Activated CD4-positive, alpha-beta T cell treated with anti-CD3 and anti-CD28 coated beads for 1 hour (primary cell): ENCODE measurements at places on chromosomes 12 and 14.

DNA sequence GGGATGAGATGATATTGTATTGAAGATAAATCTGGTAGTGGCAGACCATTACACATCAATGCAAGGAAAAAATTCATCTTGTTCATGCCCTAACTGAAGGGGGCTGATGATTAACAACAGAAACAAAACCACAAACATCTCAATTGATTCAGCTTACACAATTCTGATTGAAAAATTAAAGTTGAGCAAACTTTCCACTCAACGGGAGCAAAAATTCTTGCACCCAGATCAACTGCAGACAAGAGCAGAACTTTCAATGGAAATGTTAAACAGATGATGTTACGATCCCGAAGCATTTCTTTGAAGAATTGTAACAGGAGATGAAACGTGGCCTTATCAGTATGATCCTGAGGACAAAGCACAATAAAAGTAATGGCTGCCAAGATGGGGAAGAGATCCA lies 172.4 kb upstream of the SOX5 start:
- no peak for DNase-seq

DNA sequence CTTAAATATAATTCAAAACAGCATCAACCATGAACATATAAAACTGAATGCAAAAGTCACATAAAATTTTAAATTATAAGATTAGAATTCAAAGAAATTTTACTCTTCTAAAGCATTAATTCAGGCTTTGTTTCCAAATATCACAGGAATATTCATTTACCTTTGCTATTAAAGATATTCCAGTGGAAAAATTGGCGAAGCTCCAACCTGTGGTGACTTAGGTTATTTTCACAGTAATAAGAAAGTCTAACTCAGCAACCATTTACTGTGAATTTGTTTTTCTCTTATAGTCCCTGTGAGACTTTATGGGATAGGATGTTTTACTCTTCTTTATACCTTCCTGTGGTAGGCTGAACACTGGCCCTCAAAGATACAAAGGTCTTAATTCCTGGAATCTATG lies 3.2 kb downstream of the WDR89 start:
- DNase-seq: no peak

GRCh38 chr14:35159742-35160409 lies 37.5 kb downstream of the PRORP start:
- no peak for DNase-seq

DNA sequence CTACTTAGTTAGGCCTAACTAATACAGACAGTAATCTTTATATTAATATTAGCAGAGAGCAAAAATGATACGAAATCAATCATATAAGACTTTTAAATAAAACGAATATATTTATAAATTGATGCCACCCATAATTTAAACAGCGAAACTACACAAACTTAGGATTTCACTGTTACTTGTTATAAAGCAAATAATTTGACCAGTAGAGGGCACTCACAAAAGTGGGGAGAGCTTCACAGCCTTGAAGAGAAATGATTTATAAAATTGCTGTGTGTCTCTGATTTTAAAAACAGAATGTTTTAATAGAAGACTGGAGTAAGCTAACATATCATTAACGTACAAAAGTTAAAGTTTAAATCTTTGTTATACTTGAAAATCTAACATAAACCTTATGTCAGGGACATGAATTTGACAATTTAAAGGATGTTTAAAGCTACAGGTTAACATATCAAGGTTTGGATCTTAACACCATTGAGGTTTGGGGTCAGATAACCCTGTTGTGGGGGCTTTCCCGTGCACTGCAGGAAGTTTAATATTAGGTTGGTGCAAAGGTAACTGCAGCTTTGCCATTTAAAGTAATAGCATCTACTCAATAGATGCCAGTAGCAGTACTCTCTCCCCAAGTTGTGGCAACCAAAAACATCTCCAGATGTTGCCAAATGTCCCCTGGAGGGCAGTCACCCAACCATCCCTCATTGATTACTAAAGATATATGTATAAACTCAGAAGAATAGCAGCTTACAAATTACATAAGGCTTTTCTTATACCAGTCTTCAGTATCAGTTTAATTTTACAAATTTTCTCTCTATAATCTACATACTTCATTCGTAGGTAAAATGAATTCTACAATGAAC lies 9.3 kb downstream of the KRAS start:
- no peak for DNase-seq

- no peak for DNase-seq
Observed at GRCh38 chr12:109741970-109742703, 28.5 kb downstream of the FAM222A start.

- no peak for DNase-seq
Observed at GRCh38 chr12:117994551-117995438, 21.7 kb upstream of the RFC5 start.

DNA sequence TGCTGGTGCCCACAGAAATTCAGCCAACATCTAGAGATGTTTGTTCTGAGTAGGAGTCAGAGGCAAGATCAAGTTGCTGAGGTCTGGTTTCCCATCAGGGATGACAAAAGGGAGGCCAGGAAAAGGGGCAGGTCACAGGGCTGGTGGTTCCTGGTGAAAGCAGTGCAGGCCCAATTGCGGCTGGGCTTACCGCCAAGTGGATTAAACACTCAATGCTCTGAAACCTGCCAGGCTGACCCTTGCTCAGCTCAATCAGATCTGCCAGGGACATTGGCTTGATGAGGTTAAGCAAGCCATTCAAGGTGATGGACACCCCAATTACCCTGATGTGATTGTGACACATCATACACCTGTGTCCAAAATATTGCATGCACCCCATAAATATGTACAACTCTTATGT lies 5.5 kb upstream of the OAS1 start:
- DNase-seq: no peak

- no peak for DNase-seq
Observed at GRCh38 chr12:124687174-124687902, 119.9 kb upstream of the NCOR2 start.

DNA sequence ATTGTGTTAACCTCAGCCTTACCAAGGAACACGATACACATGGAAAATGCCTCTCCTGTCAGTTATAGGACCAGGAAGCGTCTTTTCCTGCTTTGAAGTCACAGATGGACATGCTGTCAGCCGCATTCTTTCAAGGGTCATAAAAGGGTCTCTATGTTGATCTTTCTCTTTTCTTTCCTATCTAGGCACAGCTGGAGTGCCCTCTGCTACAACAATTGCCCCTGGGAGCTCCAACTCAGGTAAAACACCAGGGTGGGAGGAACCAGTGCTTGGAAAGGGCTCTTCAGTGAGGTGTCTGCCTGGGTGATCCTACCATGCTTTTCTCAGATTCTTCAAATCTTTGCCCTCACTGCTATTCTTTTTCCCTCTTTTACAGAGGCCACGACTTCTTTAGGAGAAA lies 157.4 kb upstream of the CNTN1 start:
- no peak for DNase-seq

GRCh38 chr12:117872546-117873169 lies 96.1 kb downstream of the KSR2 start:
- DNase-seq: no peak
